ENCODE measurements at places on chromosomes 13 and 19. TPM values are rescaled to one million over a fixed set of nuclear protein-coding genes. Genes with fewer than 3 reads are reported as not detected.

Gene FFAR3
- total RNA-seq: not detected

- no peaks in the 10 kb centered on the region for H3K27me3 ChIP-seq
- no peak overlapping the region for H3K4me3 ChIP-seq
- no peak overlapping the region for H3K27ac ChIP-seq
- no peaks in the 10 kb centered on the region for H3K36me3 ChIP-seq
These were observed 6.8 kb upstream of the ZNF229 start for GRCh38 chr19:44455100-44455499.

- H3K27ac ChIP-seq: no peak overlapping the region
- H3K4me1 ChIP-seq: no peaks in the 10 kb centered on the region
- H3K36me3 ChIP-seq: no peaks in the 10 kb centered on the region
- DNase-seq: no peak
- H3K4me3 ChIP-seq: no peak overlapping the region
These were observed 22.3 kb upstream of the ZDHHC20 start for GRCh38 chr13:21481359-21481758.

GRCh38 chr13:46866150-46866549 lies 30.7 kb downstream of the HTR2A start:
- H3K4me1 ChIP-seq: no peaks in the 10 kb centered on the region
- H3K36me3 ChIP-seq: no peaks in the 10 kb centered on the region
- DNase-seq: no peak
- H3K27ac ChIP-seq: no peak overlapping the region
- no peaks in the 10 kb centered on the region for H3K27me3 ChIP-seq

DNA sequence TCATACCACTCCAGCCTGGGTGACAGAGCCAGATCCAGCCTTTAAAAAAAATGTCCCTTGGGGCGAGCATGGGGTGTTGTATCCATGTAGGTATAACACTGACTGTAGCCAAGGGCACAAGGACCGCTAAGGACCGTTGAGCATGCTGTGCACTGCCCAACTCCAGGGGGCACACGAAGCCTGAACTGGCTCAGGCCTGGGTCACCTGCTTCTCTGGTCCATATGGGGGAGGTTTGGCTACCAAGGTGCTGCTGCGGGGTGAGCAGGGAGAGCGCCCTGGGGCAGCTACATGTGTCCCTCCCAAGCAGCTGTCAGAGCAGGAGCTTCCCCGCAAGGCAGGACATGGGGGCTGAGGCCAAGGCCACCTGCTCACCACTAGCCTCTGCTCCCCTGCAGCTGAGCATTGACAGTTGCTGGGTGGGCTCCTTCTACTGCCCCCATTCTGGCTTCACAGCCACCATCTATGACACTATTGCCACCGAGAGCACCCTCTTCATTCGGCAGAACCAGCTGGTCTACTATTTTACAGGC lies 16.3 kb downstream of the CATSPERG start:
- peaks cover 2% of the 10 kb centered on the region for H3K27me3 ChIP-seq
- H3K36me3 ChIP-seq: no peaks in the 10 kb centered on the region
- H3K27ac ChIP-seq: no peak overlapping the region
- H3K4me3 ChIP-seq: no peak overlapping the region
- H3K4me1 ChIP-seq: no peaks in the 10 kb centered on the region
- no peak for DNase-seq

- peak overlapping the region; percentile 9 for H3K27ac ChIP-seq
- no peak overlapping the region for H3K4me3 ChIP-seq
- no peak for DNase-seq
- peaks cover 12% of the 10 kb centered on the region for H3K36me3 ChIP-seq
- H3K4me1 ChIP-seq: peaks cover 14% of the 10 kb centered on the region
These were observed 27.5 kb downstream of the EPS15L1 start for GRCh38 chr19:16444269-16444600.

GRCh38 chr13:109275852-109276251 lies 510.5 kb downstream of the IRS2 start:
- no peaks in the 10 kb centered on the region for H3K36me3 ChIP-seq
- no peaks in the 10 kb centered on the region for H3K4me1 ChIP-seq
- no peak for DNase-seq
- no peak overlapping the region for H3K4me3 ChIP-seq
- H3K27ac ChIP-seq: no peak overlapping the region

Data from adrenal gland (tissue), 19 donors.